ENCODE measurements at places on chromosomes 12 and 14. TPM values are rescaled to one million over a fixed set of nuclear protein-coding genes. Genes with fewer than 3 reads are reported as not detected.

DNA sequence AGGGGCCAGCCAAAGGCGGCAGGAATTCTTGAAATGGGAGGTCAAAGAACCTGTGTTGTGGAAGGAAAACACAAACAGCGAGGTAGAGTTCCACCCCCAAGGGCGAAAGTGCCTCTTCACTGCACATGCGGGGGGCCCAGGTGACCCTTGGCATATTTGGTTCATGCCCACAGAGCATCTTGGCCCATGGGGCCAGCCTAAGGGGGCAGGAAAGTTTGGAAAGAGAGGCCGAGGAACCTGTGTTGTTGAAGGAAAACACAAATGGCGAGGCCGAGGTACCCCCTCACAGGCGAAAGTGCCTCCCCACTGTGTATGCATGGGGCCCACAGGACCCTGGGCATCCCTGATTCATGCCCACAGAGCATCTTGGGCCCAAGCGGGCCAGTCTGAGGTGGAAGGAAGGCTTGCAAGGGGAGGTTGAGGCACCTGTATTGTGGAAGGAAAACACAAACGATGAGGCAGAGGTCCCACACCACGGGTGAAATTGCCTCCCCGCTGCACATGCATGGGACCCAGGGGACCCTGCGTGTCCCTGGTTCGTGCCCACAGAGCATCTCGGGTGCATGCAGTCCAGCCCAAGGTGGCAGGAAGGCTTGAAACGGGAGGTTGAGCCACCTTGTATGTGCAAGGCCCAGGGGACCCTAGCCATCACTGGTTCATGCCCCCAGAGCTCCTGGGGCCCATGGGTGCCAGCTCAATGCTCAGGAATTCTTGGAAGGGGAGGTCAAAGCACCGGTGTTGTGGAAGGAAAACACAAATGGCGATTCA lies 384.1 kb downstream of the ALG10 start:
- peaks cover 42% of the 10 kb centered on the region for H3K27me3 ChIP-seq
- no peaks in the 10 kb centered on the region for H3K4me1 ChIP-seq
- no peak overlapping the region for H3K27ac ChIP-seq
- H3K36me3 ChIP-seq = no peaks in the 10 kb centered on the region

DNA sequence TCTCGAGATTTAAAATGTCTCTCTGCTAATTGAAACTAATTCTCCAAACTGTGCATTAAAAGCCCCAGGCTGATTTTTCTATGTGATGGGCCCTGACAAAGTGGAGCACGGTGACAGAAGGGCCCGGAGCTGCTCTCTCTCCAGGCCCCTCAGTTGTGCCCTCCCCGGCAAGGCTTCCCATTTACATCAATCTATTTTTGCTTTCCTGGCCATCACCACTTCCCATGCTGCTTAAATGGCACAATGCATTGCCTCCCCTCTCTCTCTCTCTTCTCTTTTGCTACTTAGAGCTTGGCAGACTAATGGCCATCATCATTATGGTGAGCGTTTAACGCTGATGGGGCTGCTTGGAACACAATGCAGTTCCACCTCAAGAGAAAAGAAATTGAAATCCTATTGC lies 270.7 kb upstream of the DIO3 start:
- no peaks in the 10 kb centered on the region for H3K27me3 ChIP-seq
- H3K27ac ChIP-seq = no peak overlapping the region
- no peak for DNase-seq

DNA sequence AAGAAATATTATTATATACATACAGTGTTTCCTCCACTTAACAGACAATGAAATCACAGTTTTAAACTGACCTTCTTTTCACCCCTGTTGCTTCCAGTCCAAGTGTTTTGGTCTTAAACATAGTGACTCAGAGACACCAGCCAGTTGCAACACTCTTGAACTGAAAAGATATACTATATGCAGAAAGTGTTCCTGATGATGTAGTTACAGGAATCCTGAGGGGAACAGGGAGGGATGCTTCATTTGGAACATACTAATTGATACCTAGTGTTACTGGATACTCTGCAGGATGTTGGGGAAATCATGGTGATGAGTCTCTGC lies 420.8 kb downstream of the CCDC91 start:
- no peaks in the 10 kb centered on the region for H3K36me3 ChIP-seq
- H3K27me3 ChIP-seq = no peaks in the 10 kb centered on the region
- H3K4me1 ChIP-seq = peaks cover 28% of the 10 kb centered on the region
- peak overlapping the region; percentile 59 for H3K27ac ChIP-seq
- peak; percentile 14 for DNase-seq

- no peaks in the 10 kb centered on the region for H3K27me3 ChIP-seq
- H3K4me3 ChIP-seq = no peak overlapping the region
- peak; percentile 19 for DNase-seq
- no peak overlapping the region for H3K27ac ChIP-seq
- no peaks in the 10 kb centered on the region for H3K36me3 ChIP-seq
Observed at GRCh38 chr14:88492272-88493089, 62.3 kb downstream of the PTPN21 start.

DNA sequence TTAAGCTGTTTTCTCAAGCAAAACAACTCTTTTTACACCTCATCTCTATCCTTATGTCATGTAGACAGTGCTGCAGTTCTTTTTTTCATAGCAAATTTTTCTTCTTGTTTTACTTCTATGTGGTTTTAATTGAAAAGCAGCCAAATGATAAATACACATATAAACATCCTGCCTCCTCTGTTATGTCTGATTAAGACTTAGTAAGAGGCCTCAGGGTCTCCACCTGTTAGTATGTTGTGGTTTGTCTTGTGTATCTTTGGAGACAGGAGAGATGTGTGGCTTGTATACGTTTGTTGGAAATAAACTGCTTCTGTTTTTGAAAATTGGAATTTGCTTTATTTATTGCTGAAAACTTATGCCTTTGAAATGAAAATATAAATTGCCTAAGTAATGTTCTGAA lies 32.0 kb downstream of the PEX5 start:
- no peak for DNase-seq
- H3K4me3 ChIP-seq = no peak overlapping the region
- no peaks in the 10 kb centered on the region for H3K27me3 ChIP-seq
- H3K36me3 ChIP-seq = no peaks in the 10 kb centered on the region
- no peaks in the 10 kb centered on the region for H3K4me1 ChIP-seq

- peaks cover 2% of the 10 kb centered on the region for H3K27me3 ChIP-seq
- no peak for DNase-seq
- no peaks in the 10 kb centered on the region for H3K4me1 ChIP-seq
- no peak overlapping the region for H3K4me3 ChIP-seq
- no peaks in the 10 kb centered on the region for H3K36me3 ChIP-seq
Observed at GRCh38 chr12:52061470-52062166, 8.2 kb upstream of the ATG101 start.

GRCh38 chr12:4850857-4851380 lies 58.8 kb upstream of the KCNA1 start:
- H3K27ac ChIP-seq = no peak overlapping the region
- H3K27me3 ChIP-seq = peaks cover 61% of the 10 kb centered on the region
- H3K36me3 ChIP-seq = no peaks in the 10 kb centered on the region
- no peak for DNase-seq
- H3K4me1 ChIP-seq = no peaks in the 10 kb centered on the region

- H3K36me3 ChIP-seq = no peaks in the 10 kb centered on the region
- H3K4me3 ChIP-seq = no peak overlapping the region
- H3K27me3 ChIP-seq = peaks cover 65% of the 10 kb centered on the region
- no peak for DNase-seq
Observed at GRCh38 chr14:104142136-104142945, 4.0 kb downstream of the KIF26A start.

- no peaks in the 10 kb centered on the region for H3K36me3 ChIP-seq
- H3K27ac ChIP-seq = no peak overlapping the region
- no peak for DNase-seq
- H3K4me1 ChIP-seq = peaks cover 18% of the 10 kb centered on the region
- H3K4me3 ChIP-seq = peak overlapping the region; percentile 78
- H3K27me3 ChIP-seq = no peaks in the 10 kb centered on the region
Observed at GRCh38 chr12:48119834-48120195, 651 bp downstream of the PFKM start.

DLST gene
- total RNA-seq = 309 TPM

RASSF9 gene
- total RNA-seq = 0.46 TPM

SLC7A7 gene
- total RNA-seq = 5.9 TPM

GNB3 gene
- not detected for total RNA-seq

ZNF891 gene
- total RNA-seq = 2.4 TPM
